Dermis blood vessel endothelial cell (primary cell): ENCODE measurements at places on chromosomes 11 and 22. TPM values are rescaled to one million over a fixed set of nuclear protein-coding genes. Genes with fewer than 3 reads are reported as not detected.

The APLNR gene
- total RNA-seq = 3.0 and 19.6 TPM in 2 replicates

The MS4A8 gene
- not detected in 2 replicates for total RNA-seq

DNA sequence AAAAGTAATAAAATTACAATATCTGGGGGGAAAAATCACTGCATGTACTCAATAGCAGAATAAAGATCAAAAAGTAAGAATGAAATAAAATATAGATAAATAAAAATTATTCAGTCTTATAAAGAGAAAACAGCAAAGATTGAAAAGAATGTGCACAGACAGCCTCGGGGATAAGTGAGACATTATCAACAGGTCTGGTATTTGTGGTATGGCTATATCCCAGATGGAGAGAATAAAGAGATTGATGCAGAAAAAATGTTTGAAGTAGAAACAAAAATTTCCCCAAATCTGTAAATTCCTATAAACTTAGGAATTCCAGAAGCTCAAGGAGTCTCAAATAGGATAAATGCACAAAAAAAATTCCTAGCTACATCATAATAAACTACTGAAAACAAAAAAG is 74.5 kb upstream of the LUZP2 start:
- DNase-seq = no peak

- DNase-seq = no peak
Measured at GRCh38 chr11:102620179-102620578, 5.0 kb downstream of the MMP20 start.

GRCh38 chr11:70647188-70648166 is 249.1 kb downstream of the CTTN start:
- no peak for DNase-seq

- no peak for DNase-seq
Measured at GRCh38 chr11:85040166-85040565, 587.0 kb downstream of the DLG2 start.

DNA sequence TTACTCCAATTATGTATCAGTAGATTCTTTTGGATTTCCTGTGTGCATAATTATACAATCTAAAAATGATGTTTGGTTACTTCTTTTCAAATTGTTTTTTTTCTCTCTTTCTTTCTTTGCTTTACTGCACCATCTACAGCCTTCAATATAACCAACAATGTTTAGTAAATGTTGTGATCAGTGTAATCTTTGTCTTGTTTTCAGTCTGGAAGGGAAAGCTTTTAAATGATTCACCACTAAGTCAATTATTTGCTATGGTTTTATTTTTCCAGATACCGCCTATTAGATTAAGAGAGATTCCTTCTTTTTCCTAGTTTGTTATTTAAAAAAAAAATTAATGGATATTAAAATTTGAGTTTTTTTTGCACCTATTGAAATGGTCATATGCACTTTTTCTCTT is 29.8 kb upstream of the ABTB2 start:
- no peak for DNase-seq

GRCh38 chr11:120756931-120757330 is 245.4 kb downstream of the GRIK4 start:
- DNase-seq = peak; percentile 17
